Osteoblast (primary cell): ENCODE measurements at places on chromosomes 7 and 10. TPM values are rescaled to one million over a fixed set of nuclear protein-coding genes. Genes with fewer than 3 reads are reported as not detected.

C10orf53 gene
- not detected in 2 replicates for total RNA-seq

CHRM2 gene
- total RNA-seq, result under 0.01 and 1.2 TPM in 2 replicates

TAS2R4 gene
- 1.4 and 2.9 TPM in 2 replicates for total RNA-seq

FAM221A gene
- 0.72 and 1.8 TPM in 2 replicates for total RNA-seq

ZNF117 gene
- 8.0 and 8.3 TPM in 2 replicates for total RNA-seq

AKR1E2 gene
- total RNA-seq, result 15.6 and 17.7 TPM in 2 replicates

TEX47 gene
- not detected in 2 replicates for total RNA-seq

SFTPA1 gene
- total RNA-seq, result not detected in 2 replicates

ZNF365 gene
- 9.1 and 9.8 TPM in 2 replicates for total RNA-seq

AKR1C1 gene
- total RNA-seq, result 108 and 140 TPM in 2 replicates
